ENCODE measurements at places on chromosomes 1 and 21.

DNA sequence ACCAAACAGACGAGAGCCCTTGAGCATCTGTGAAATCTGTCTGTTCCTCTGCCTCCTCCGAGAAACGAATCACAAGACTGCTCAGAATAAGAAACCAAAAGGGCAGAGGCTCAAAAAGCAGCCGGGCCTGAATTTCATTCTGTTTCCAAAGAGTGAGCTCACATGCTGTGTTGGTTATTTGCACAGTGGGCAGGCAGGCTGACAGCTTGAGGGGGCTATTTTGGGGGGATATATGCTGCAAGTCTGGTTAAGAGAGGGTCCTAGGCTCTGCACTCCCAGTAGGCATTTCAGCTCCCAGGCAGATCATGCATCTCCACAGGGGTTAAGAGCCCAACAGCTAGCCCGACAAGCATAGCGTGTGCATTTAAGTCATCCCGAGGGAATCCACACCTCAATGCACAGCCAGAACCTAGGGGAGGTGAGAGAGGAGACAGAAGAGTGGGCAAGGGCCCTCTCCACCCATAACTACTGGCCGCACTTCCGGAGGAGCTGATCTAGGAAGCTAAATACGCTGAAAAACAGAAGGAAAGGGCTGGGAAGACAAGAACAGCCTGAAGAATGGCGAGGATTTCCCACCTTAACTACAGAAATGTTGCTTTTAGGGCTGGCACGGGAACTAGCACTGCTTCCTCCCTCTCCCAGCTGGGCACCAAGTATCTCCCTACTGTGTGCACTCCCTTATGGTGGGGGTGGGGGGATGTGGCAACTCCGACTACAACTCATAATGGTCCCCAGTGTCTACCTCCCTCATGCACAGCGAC is 3.7 kb downstream of the PGBD5 start:
- DNase-seq: no peak

- no peak for DNase-seq
Observed at GRCh38 chr1:24973315-24973714, 43.2 kb upstream of the RUNX3 start.

- no peak for DNase-seq
Observed at GRCh38 chr1:41364442-41365319, 3.4 kb downstream of the FOXO6 start.

DNA sequence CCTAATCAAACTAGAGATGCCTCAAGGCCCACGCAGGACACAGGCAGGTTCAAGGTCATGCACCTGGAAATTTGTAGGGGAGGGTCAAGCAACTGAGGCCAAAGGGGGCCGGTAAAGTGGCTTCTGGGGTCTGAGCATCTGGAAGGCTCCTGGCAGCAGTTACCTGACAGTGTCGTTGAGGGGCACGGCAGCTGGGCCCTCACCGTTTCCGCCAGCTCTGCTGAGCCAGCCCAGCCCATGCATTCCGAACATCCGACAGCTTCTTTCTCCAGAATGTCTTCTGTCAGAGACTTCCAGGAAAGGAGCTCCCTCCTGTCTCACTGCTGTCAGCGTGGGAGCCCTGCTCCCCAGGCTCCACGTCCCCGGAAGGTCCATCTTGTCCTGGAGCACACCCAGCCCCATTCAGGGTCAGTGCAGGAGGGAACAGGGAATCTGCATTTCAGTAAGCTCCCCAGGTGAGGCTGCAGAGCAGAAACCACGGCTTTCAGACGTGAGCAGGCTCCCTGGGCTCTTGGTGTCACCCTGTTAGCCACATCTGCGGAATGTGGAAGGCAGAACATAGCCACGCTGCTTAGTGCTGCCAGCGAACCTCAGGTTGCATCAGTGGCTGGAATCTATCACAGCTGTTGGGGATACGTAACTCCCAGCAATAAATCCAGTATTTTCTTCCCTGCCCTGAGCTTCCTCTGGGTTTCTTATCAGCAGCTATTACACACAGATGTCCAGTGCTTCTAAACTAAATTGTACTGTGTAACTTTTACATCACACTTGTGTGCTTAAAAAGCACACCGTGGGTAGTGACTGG is 36.3 kb upstream of the FAM3B start:
- DNase-seq: no peak

DNA sequence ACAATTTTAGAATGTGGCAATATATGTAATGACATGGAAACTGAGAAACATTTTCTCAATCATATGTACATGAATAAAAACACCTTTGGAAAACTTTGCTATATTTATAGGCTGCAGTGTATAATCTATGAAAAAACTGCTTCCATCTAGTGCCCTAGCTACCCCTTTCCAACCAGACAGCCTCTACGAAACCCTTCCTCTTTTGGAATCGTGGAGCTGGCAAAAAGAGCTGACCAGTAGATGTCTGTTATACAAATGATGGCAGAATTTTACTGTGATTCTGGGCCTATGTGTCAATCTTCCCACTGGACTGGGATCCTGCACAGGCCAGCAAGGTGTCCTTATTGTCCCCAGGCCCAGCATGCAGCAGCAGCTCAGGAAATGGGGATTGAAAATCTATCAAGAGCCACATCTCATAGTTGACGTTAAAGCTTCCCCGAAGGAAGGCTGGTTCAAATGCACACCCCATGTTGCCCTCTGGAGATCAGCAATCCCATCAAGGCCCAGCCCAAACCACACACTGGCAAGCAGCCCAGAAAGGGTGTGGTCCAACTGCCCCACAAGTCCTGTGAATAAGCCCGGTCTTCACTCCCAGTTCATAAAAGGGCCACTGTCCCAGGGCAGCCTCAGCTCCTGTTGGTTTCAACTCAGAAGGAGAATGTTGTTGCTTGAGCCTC is 8.8 kb upstream of the FAM20B start:
- DNase-seq: no peak

GRCh38 chr1:212955098-212955497 is 4.8 kb downstream of the VASH2 start:
- no peak for DNase-seq

- DNase-seq: no peak
Observed at GRCh38 chr1:229880271-229881170, 186.5 kb upstream of the GALNT2 start.

GRCh38 chr1:167454304-167454893 is 63.9 kb downstream of the CD247 start:
- no peak for DNase-seq

DNA sequence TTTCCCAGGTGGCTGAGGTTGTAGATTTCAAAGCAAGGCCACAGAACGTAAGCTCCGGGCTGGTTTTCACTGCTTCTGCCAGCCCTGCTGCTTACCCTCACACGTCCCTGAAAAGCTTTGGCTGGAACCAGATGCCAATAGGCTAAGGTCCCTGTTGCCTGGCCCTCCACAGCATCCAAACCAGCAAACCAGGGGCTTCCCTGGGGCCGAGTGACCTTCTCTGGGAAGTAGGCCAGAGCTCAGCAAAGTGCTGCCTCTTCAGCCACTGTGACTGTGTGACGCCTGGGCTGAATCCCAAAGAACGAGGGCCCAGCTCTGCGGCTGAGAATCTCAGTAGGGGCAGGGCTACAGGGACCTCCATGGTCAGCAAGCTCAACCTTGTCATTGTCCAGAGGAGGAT is 28.9 kb upstream of the RBM15 start:
- DNase-seq: no peak

GRCh38 chr1:248842781-248843331 is 4.8 kb downstream of the ZNF672 start:
- DNase-seq: no peak

GRCh38 chr1:88877382-88877825 is 14.0 kb downstream of the GTF2B start:
- no peak for DNase-seq

GRCh38 chr1:59249396-59250137 is 47.3 kb upstream of the FGGY start:
- no peak for DNase-seq

GRCh38 chr1:156668801-156669637 is 8.2 kb downstream of the NES start:
- DNase-seq: no peak

DNA sequence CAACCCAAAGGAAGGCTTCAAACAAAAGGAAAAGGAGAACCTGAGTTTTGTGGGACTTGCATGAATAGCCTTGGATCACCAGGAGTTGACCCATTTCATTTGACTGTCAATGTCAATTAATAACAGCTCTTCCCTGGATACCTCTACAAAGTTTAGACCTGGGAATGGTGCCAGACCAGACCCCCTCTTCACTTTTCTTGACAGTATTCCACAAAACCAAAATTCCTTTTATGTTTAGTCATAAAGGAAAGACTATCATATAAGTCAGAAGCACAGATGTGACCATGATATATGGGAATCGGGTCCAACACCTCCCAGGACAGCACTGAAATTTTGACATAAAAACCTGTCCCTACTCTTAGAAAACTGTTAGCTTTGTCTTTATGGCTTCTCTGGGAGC is 191.8 kb downstream of the LYPLAL1 start:
- DNase-seq: no peak

GRCh38 chr1:10778640-10779039 is 17.8 kb downstream of the CASZ1 start:
- no peak for DNase-seq

GRCh38 chr1:27891196-27891889 is 19.0 kb downstream of the THEMIS2 start:
- no peak for DNase-seq

DNA sequence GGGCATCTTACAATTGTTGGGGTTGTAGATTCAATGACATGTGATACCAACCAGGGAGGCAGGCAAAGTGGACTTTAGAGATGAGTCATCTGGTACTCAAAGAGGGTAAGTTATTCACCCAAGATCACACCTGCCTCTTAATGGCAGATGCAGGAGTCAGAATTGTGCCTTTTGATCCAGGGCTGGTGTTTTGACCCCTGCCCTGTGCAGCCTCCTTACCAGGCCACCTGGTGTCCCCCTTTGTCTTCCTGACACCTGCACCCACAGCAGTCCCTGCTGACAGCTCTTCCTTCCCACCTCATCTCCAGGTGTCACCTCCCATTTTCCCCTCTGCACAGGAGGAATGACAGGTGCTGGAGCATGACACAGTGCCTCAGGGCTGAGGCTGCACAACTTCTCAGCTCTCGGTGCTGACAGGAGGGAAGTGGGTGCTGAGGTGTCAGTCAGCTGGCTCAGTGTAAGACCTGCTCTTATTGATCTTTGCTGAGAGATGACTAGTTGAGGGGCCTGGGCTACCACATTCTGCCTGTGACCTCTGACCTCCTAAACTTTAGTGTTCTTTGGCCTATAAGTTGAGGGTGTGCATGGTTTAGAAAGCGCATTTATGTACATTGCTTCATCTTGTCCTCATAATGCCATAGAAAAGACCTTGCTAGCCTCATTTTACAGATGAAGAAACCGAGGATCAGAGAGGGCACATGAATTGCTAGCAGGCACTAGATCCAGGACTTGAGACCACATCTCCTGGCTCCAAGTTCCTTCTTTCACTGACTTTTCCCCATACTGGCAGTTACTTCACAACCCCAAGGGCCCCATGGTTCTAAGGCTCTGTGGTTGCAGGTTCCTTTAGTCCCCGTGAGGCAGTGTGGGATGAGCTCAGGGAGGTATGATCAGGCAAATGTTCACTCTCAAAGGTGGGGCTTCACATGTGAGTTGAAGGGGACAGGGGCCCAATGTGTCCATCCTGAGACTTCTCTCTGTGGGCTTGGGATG is 31.3 kb downstream of the CACNA1E start:
- no peak for DNase-seq

GRCh38 chr1:178477373-178477772 is 19.4 kb downstream of the CLEC20A start:
- no peak for DNase-seq

GRCh38 chr1:83689921-83690868 is 308.7 kb downstream of the TTLL7 start:
- DNase-seq: no peak

- DNase-seq: no peak
Observed at GRCh38 chr1:84674705-84675104, 15.6 kb downstream of the SSX2IP start.

- no peak for DNase-seq
Observed at GRCh38 chr1:234094172-234094571, 189.7 kb downstream of the SLC35F3 start.

GRCh38 chr1:245416781-245417180 is 262.0 kb downstream of the KIF26B start:
- no peak for DNase-seq

DNA sequence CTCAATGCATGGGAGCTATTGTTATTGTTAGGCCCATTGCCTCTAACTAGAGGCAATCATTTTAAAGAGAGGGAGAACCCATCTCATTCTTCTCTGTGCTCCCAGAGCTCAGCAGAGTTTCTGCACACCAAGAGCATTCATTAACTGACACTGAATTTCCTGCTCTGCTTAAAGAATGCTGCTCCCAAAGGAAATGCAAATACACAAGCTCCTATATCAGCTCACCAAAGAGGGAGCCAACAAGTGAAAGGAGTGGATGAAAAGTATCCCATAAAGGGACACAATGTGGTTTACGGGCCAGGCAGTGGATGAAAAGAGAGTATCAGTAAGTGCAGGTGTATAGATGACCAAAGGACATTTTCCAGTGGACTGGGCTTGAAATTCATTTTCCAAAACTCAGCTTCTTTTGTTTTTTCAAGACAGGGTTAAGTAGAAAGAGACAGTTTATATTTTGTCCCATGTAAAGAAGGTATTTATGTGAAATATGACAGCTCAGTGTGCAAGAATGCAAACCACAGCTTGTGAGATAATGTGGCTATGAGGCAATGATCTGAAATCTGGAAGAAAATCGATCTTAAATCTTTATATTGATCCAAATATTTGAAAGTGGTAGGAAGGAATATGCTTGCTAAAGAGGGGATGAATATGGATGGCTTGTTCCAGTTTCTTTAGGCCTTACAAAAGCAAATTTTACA is 207.7 kb upstream of the CAMK1G start:
- no peak for DNase-seq

GRCh38 chr1:47558601-47559593 is 121.1 kb downstream of the FOXD2 start:
- no peak for DNase-seq

- no peak for DNase-seq
Observed at GRCh38 chr1:157849229-157849875, 7.7 kb upstream of the CD5L start.

- no peak for DNase-seq
Observed at GRCh38 chr1:57072401-57073110, 106.7 kb upstream of the C8B start.

GRCh38 chr1:176541663-176542062 is 78.7 kb downstream of the PAPPA2 start:
- DNase-seq: no peak

DNA sequence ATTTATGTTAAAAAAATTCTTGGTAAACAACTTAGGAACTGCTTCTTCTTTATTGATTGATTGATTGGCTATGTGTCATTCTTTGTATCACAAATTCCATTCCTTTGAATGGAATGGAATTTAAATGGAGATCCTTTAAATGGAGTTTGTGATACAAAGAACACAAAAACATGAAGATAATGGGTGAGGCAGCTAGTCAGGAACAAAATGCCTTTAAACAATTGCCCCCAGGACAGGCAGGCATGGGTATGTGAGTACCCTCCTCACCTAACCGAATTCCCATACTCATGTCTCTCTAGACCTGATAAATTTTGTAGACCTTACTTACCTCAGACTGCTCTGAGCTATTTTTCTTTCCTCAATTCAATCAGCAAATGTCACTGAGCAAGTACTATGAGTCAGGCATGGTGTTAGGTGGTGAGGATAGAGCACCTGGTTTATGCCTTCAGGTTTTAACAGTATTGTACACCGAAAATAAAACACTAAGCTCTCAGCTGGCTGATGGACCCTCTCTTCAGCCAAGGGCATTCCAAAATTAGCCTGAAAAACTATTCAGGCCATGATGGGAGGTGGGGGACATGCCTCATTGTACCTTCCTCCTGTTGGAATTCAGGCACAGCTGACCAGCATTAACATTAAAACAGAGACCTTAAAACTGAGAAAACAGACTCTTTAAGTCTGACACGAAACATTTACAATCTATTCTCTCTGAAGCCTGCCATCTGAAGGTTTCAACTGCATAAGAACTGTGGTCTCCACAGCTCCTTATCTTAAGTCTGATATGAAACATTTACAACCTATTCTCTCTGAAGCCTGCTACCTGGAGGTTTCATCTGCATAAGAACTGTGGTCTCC is 58.9 kb downstream of the OLFML3 start:
- DNase-seq: no peak

Data from stimulated activated CD4-positive, alpha-beta T cell treated with anti-CD3 and anti-CD28 coated beads, Interleukin-12 subunit alpha, Interleukin-12 subunit beta, amount 100 ng/mL, for 4 hours (primary cell).